GM12878 (cell line): ENCODE measurements at places on chromosomes 12 and 14.

- no peak for DNase-seq
Observed at GRCh38 chr14:26444822-26445221, 153.0 kb downstream of the NOVA1 start.

DNA sequence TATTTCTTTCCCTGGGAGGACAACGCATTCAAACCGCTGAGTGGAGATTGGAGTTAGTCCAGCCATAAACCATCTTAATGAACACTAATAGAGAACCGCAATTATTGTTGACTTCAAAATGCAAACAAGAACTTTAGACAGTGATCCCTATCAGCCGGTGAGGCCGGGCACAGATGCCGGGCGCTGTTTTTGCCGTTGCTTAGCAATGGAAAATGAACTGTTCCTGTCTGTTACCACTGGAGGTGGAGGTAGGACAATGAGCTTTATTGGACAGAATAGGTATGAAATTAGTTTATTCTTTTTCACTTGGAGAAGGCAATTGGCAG is 216.8 kb downstream of the TTC8 start:
- no peak for DNase-seq

- DNase-seq: no peak
Observed at GRCh38 chr14:66085224-66085623, 400.9 kb upstream of the CCDC196 start.

GRCh38 chr12:114678028-114678427 is 5.9 kb downstream of the TBX3 start:
- DNase-seq: no peak

DNA sequence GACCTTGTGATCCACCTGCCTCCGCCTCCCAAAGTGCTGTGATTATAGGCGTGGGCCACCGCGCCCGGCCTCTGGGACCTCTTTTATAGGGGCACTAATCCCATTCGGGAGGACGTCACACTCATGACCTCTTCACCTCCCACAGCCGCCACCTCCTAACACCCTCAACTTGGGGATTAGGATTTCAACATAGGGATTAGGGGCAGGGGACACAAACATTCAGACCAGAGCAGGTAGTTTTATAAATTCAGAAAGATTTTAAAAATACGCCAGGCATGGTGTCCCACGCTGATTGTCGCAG is 49.4 kb downstream of the TPCN1 start:
- DNase-seq: no peak

- no peak for DNase-seq
Observed at GRCh38 chr14:88079624-88080023, 74.7 kb downstream of the GPR65 start.

GRCh38 chr12:57826400-57826799 is 7.9 kb upstream of the AVIL start:
- DNase-seq: no peak

DNA sequence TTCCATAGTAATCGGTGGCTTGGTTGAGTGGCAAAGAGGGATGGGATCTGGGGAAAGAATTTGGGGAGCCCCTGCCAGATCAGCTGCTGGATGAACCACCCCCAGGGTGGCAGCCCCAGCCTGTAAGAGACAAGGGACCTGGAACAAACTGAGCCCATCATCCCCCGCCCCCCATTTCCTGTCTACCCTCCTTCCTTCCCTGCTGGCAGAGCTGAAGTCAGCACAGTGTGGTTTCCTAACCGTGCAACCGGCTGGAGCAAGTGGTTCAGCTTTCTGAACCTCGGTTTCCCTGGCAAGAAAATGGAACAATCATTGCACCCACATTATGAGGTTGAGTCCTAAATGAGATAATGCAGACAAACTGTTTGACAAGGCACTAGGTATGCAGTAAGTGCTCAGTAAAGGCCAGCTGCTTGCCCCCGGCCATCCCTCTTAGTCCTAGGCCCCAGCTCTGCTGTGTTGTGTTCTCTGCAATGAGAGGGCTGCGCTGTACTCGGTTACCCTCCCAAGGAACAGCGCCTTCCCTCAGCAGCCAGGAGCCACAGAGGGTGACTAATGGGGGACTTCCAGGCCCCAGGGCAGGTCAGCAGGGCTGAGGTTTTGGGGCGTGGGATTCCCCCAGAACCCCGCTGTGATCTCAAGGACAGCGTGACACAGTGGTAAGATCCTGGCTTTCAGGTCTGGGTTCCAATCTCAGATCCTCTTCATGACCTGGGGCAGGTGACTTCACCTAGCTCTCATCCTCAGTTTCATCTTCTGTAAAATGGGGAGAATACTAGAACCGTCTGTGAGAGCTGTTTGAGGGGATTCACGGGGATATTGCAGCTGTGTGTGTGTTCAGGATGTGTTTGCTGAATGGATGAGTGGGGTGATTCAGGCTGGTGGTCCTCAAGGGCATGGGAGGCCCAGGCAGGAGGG is 16.5 kb downstream of the SELPLG start:
- DNase-seq: peak; percentile 93

DNA sequence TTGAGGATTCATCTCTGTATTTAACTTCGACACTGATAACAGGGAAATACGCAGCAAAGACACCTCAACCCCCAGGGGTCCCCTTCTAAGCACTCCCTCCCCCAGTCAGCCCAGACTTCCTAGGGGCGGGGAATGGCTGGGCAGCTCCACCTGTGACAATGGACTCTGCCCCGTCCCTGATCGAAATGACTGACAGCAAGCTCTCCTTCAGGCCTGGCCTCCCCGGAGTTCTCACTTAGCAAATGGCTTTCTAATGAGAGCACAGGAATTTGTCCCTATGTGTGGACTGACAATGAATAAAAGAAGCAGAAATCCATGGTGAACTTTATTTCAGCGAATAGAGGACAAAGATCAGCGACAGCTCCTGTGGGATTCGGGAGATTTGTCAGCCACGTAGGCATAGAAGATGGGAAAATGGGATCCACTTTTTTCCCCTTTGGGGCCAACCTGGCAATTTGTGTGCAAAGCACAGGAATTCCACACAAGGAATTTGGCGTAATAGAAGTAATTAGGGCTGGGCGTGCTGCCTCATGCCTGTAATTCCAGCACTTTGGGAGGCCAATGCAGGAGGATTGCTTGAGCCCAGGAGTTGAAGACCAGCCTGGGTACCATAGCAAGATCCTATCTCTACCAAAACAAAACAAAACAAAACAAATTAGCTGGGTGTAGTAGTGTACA is 63.8 kb downstream of the TNFAIP2 start:
- DNase-seq: no peak

DNA sequence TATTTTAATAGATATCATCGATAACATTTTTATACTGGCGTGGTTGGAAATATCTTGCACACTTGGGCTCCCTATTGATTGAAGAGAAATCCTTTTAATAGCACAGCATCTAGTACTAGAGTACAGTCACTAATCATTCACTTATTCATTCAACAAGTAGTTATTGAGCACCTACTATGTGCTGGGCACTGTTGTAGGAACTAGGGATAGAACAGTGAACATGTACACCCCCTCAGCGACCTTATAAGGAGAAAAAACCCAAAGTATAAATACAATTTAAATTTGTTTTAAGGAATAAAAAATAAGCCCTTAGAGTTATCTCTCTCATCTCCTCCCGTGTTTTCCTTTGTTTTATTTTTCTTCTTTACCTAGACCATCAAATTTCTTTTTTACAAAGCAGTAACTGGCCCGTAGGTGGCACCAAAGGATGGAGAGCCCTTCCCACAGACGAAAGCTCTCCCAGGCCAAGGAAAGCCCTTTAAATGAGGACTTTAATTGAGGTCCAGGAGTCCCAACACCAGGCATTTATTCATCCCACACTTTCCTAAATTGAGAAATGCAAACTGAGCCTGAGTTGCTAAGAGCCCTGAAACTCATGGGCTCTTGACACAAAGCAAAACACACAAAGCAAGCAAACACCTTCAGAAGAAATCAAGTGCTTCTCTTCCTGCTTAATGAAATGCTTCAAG is 29.0 kb downstream of the PEBP1 start:
- no peak for DNase-seq

DNA sequence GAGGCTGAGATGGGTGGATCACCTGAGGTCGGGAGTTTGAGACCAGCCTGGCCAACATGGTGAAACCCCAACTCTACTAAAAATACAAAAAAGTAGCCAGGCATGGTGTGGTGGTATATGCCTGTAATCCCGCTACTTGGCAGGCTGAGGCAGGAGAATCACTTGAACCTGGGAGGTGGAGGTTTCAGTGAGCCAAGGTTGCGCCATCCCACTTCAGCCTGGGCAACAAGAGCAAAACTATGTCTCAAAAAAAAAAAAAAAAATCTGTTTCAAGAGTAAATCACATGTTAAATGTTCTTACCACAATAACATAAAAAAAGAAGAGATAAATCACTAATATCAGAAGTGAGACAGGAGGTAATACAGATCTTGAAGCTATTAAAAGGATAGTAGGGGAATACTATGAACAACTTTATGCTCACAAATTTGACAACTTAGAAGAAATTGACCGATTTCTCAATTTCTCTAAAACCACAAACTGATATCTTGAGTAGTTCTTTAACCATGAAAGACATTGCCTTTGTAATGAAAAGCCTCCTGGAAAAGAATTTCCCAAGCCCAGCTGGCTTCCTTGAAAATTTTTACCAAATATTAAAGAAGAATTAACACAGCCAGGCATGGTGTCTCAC is 37.7 kb downstream of the TAOK3 start:
- DNase-seq: no peak

DNA sequence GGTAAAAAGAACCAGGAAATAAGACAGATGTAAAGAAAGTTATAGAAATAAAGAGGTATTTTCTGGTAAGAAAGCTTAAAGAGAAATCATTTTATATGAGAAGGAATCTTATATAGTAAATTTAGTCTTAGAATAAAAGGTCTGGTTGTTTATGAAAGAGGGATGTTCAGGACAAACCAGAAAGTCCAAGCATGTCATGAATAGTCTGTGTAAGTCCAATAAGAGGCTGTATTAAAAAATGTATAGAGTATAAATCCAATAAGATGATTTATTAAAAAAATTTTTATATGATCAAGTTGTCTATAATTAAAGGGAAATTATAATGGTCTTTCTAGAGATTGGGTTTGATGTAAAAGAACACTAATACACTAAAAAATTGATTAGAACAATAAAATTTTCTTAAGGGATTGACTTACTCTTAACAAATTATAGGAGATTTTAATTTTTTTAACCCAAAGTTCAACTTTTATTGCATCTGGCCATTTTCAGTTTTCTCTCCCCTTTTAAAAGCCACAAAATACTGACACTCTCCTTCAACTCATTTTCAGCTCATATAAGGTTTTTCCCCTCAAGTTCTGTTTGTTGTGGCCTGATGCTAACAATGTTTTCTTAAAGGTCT is 35.1 kb downstream of the ST8SIA1 start:
- DNase-seq: no peak

- DNase-seq: no peak
Observed at GRCh38 chr14:21940887-21941856, 267.6 kb upstream of the OR4E1 start.

DNA sequence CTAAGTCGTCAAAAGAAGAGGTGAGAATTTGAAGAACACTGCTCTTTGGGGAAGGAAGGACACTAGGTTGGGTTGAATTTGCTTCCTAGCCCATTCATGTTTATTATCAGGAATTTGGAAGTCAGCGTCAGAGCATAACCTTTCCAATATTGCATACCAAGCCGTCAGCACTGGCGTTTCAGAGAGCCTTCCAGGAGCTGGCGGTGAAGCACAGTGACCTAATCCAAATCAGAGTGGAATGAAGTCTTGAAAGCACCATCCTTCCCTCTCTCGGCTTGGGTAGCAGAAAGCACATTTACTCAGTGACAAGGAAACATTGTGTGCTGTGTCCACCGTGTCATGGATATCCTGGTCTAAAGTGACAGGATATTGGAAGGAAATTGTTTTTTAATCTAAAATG is 240.3 kb upstream of the PELI2 start:
- DNase-seq: no peak

DNA sequence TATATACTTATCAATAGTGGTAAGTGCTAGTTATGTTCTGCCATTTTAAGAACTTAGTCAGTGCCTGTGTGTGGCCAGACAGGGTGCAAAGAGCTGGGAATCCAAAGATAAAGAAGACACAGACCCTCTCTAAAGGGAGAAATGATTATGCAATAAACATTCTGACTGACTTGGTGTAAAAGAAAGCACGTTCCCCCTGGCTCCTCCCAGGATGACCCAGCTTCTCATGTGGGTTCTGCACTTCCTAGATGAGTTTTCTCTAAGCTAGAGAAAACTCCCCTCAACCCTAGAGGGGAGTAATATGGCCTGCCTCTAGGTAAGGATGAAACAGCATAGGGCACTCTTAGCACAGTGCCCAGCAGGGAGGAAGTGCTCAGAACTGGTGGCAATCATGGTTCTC is 231.2 kb downstream of the VRK1 start:
- no peak for DNase-seq

- no peak for DNase-seq
Observed at GRCh38 chr14:50957296-50957695, 13.0 kb upstream of the PYGL start.

DNA sequence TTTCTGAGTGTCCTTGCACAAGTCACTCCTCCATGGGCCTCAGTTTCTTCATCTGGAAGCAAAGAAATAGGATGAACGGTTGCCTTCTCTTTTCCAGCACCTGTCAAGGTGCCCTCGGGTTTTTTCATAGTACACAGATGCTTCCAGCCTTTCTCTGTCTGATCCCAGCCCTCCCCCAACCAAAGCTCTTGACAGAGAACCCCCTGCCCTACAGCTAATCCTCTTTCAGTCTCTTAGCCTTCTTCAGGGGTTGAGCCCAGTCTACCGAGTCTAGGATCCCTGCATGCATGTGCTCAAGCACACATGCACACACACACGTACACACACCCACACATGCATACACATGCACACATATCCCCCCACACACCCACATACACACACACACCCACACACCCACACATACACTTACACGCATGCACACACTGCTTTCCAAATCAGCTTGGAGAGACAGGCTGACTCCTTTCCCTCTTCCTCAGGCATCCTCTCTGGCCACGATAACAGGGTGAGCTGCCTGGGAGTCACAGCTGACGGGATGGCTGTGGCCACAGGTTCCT is 4.7 kb downstream of the CDCA3 start:
- DNase-seq: no peak

GRCh38 chr14:90551070-90551704 is 154.4 kb downstream of the CALM1 start:
- DNase-seq: no peak

GRCh38 chr12:5301539-5301938 is 130.4 kb upstream of the NTF3 start:
- DNase-seq: no peak

DNA sequence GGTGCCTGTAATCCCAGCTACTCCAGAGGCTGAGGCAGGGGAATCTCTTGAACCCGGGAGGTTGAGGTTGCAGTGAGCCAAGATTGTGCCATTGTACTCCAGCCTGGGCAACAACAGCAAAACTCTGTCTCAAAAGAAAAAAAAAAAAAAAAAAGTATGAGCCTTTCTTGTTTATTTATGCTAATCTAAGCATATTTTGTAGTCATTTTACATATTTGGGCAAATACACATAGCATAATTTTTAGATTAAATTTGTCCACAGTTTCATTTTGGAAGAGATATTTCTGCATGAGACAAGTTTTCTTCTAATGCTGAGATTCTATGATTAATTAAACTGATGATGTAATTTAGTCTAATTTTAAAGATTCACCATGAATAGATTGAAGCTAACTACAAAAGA is 494.4 kb downstream of the TMTC2 start:
- no peak for DNase-seq

GRCh38 chr12:34598352-34598827 is 576.1 kb downstream of the ALG10 start:
- no peak for DNase-seq
